ENCODE measurements at places on chromosomes 16 and 17.

GRCh38 chr17:38533866-38534497 is 71.8 kb downstream of the SRCIN1 start:
- DNase-seq, result no peak

GRCh38 chr16:27489906-27490305 is 59.8 kb downstream of the GTF3C1 start:
- no peak for DNase-seq

DNA sequence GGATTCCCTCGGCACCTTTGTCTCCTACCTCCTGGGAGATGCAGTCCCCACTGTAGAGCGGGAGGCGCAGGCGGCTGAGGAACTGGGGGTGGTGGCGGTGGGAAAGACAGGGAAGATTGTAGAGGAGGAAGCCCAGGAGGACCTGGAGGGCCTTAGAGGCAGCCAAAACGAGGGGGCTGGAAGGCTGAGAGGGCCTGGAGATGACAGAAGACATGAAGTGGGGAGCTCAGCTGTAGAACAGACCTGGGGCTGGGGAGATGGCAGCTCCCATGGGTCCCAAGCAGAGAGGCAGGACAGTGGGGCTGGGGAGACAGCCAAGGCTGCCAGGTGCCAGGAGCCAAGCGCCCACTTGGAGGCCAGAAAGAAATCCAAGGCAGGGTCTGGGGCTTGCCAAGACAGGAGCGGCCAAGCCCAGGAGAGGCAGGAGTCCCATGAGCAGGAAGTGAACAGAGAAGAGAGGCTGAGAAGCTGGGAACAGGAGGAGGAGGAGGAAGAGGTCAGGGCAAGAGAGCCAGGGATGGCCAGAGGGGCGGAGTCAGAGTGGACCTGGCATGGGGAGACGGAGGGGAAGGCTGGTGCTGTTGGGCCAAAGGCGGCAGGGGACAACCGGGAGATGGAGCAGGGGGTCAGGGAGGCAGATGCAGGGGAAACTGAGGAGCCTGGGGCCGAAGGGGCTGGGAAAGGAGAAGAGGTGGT is 803 bp downstream of the APOBR start:
- DNase-seq, result no peak

GRCh38 chr16:57676553-57677085 is 8.5 kb downstream of the ADGRG3 start:
- no peak for DNase-seq

GRCh38 chr16:25481636-25482035 is 210.1 kb upstream of the HS3ST4 start:
- no peak for DNase-seq

DNA sequence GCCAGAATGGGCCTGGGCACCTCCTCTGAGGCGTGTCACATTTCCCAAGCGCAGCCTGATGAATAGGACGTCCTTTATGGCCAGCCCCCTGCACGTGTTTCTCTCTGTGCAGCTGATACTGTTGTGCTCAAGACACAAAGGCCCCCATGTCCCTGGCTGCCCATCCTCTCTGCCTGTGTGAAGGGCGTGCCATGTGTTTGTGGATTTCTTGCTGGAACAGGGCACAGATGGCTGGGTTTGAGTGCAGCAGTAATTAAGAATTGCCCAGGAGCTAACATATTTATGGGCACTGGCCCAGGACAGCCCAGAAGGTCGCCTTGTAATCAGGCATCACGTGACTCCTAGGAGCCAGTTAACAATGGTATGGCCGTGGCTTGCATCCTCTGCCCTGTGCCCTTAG is 181.1 kb downstream of the CCDC182 start:
- no peak for DNase-seq

DNA sequence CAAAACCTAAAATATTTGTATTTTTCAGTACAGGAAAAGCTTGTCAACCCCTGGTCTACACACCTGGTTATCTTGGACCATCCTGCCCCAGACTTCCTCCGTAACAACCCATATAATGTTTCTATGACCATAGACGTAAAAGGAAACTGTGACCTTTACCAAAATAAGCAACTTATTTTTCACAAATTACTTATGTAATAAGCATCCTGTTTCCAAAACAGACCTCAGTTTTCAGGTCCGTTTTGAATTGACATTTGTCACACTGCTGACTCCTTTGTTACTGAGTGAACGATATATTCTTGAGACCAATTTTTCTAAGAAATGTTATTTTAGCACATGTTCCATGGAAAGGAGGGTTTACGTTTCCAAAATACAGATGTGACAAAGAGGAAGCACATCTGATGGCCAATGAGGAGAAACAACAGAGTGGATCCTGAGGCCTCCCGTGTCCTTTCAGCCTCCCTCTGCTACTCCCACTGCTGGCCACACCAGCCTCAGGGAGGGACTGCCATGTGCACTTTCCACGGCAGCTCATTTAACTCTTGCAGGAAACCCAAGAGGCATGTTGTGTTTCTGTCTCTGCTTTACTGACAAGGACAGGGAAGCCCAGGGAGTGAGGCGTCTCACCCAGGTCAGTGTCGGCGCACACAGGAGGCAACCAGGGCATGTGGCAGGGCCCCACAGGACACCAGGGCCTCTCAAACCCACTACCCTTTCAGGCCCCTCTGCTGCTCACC is 20.1 kb upstream of the ALDH3A1 start:
- no peak for DNase-seq

- no peak for DNase-seq
Measured at GRCh38 chr16:11142261-11142630, 113.8 kb downstream of the SOCS1 start.

GRCh38 chr17:60358606-60359225 is 33.2 kb downstream of the USP32 start:
- no peak for DNase-seq

DNA sequence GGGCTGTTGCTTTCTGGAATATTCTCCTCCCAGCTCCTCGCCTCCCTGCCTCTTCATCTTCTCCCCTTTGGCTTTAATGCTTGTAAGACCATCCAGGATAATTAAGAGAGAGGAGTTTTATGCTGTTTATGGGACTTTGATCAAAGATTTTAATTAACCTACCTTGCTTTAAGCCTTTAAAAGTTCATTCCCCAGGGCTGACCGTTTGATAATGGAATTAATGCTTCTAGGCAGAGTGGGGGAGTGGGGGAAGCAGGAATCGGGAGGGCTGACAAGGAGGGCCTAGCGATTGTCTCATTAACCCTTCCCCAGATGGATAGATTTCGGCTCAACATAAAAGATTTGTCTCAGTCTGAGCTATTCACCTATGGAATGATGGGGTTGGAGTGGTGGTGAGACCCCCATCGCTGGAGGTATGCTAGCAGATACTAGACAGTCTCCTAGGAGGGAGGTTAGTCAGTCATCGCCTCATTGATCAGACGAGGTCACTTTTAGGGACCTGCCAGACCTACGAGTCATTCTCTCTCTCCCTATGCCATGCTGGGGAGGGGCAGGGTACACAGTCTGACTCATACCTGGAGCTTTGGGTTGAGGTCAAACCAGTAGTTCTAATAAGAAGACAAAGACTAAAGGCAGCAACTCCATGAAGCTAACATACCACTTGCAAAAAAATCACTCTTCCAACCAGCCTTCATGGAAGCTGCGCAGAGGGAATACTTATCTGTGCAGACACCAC is 236.6 kb upstream of the NLRP1 start:
- no peak for DNase-seq

DNA sequence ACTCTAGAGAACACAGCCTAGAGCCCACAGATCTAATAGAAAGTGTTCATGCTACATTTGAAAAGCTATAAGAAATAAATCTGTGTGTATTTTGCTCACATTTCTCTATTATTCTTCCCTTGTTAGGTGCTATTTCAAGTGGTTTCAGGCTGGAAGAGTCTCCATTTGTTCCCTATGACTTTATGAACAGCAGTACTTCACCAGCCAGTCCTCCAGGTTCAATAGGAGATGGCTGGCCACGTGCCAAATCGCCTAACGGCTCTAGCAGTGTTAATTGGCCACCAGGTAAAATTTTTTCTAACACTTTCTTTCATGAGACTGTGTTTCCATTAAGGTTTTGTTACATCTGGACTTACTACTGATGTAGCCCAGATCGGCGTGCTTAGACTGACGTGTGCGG is 30.7 kb upstream of the SLC5A11 start:
- no peak for DNase-seq

DNA sequence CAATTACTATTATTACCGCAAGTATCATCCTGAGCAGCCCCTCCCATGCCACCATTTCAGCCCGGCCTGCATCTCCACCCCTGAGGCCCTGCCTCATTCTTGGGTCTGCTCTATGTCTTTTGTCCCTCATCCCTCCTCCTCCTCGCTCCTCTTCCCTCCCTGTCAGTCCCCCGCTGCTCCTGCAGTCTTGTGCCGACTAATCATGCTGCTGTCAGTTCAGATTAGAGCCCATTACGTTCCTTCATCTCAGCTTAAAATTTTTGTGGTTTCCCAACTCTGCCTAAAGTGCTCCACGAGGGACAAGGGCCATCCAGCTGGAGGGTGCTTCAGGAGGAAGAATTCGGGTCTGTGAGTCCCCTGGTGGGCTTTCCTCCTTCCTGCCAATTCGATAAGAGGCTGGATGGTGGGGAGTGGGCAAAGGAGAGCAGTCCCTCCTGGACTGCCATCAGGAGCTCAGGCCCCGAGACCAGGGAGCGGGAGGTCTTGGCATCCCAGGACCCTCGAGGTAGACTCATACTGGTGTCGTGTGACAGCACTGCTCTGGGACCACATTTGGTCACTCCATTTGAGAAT is 32.9 kb upstream of the GOSR2 start:
- DNase-seq, result no peak

GRCh38 chr16:35533683-35534082 is 2074.3 kb downstream of the TP53TG3F start:
- DNase-seq, result no peak

DNA sequence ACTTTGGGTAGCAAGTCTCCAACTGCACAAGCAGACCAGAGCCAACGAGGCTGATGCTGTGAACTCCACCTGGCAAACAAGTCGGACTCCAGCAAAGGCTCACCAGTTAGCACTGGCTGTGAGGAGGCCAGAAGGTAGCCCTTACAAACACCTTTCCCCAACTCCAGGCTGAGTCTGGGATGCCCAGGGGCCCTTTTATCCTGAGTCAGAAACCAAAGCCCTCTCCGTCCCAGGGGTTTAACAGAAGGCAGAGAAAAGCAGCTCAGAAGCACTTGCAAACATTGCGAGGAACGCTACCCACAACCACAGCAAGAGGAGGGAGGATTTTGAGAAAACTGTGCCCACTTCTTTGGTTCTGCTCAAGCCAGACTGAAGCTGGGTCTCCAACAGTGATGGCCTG is 25.0 kb downstream of the CUEDC1 start:
- no peak for DNase-seq

- DNase-seq, result no peak
Measured at GRCh38 chr16:50679676-50680555, 1.2 kb downstream of the SNX20 start.

GRCh38 chr17:34301986-34302385 is 16.4 kb downstream of the CCL11 start:
- no peak for DNase-seq

DNA sequence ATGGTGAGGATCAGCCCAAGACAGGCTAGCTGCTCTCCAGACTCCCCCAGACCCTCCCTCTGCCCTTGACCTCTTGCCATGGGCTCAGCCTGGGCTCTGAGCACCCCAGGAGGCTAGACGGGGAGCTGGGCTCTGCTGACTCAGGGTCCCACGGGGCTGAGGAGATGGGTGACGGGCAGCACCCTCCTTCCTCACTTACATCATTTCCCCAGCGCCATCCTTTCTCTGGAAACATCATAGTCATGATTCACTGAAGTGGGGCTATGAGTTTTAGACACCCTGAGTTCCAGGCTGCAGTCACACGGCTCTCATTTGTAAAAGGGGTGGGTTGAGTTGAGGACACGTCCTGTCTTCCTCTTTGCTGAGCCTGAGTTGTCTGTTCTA is 3.0 kb upstream of the ITGAX start:
- no peak for DNase-seq

- no peak for DNase-seq
Measured at GRCh38 chr16:72764015-72764654, 283.8 kb downstream of the ZFHX3 start.

GRCh38 chr17:79263191-79263590 is 188.6 kb downstream of the ENGASE start:
- no peak for DNase-seq

- DNase-seq, result no peak
Measured at GRCh38 chr16:46911038-46911437, 26.9 kb downstream of the GPT2 start.

DNA sequence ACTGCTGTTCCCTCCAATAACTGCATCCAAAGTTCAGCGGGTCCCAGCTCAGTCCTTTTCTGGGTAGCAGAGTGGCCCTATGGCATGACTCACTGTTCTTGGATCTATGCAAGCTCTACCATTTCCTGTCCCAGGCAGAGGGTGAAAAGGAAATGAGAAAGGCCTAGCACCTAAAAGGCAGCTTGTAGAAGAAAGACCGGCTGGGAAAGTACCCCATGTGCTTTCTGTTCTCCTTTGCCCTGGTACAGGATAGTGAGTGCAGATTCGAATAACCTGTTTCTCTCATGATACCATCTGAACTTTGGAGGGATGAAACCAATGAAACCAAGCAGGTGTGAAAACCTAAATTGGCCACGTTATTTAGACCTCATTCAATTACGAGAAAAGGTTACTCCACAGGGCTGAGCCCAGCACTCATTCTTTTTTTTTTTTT is 12.7 kb upstream of the HASPIN start:
- peak; percentile 47 for DNase-seq

GRCh38 chr16:88508868-88509748 is 56.0 kb downstream of the ZFPM1 start:
- DNase-seq, result no peak

DNA sequence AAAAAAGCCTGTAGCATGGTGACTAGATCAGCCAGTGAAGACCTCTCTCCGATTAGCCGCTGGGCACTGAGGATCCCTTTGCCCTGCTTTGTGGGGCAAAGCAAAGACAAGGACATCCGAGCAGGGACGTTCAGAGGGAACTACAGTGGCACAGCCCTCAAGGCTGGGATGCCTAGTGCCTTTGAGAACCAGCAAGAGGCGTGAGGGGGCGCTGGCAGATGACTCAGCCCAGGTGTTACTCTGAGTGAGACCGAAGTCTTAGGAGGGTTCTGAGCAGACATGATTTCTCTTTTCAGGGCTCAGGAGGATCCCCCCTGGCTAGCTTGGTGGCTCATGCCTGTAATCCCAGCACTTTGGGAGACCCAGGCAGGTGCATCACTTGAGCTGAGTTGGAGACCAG is 178.6 kb downstream of the CPPED1 start:
- DNase-seq, result no peak

- no peak for DNase-seq
Measured at GRCh38 chr17:30450125-30451027, 26.8 kb upstream of the GOSR1 start.

Measured in activated T-helper 9 cell treated with anti-CD3 and anti-CD28 coated beads, Interleukin-2, amount 50 U/mL, for 16 hours (primary cell).